ACHN (cell line): ENCODE measurements at places on chromosomes 5 and 9.

DNA sequence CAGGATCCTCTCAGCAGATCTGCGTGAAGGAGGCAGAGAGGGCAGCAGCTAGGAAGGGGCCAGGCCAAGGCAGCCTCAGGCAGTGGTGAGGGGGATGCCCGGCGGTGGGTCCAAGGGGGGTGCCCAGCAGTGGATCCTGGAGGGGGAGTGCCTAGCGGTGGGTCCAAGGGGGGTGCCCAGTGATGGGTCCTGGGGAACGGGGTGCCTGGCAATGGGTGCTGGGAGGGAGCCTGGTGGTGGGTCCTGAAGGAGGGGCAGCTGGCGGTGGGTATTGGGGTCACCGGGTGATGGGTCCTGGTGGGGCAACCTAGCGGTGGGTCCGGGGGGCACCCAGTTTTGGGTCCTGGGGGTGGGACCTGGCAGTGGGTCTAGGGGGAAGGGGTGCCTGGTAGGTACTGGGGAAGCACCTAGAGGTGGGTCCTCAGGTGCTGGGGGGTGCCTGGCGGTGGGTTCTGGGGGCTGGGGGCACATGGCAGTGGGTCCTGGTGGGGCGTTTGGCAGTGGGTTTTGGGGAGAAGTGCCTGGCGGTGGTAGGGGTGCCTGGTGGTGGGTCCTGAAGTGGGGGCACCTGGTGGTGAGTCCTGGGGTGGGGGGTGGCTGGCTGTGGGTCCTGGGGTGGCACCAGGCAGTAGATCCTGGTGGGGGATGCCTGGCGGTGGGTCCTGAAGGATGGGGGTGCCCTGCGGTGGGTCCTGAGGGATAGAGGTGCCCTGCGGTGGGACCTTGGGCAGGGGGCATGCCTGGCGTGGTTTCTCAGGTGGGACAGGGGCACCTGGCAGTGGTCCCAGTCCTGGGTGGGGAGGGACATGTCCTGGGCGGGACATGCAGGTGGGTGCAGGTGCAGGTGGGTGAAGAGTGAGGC lies 1.9 kb downstream of the LRRC14B start:
- no peak for DNase-seq

DNA sequence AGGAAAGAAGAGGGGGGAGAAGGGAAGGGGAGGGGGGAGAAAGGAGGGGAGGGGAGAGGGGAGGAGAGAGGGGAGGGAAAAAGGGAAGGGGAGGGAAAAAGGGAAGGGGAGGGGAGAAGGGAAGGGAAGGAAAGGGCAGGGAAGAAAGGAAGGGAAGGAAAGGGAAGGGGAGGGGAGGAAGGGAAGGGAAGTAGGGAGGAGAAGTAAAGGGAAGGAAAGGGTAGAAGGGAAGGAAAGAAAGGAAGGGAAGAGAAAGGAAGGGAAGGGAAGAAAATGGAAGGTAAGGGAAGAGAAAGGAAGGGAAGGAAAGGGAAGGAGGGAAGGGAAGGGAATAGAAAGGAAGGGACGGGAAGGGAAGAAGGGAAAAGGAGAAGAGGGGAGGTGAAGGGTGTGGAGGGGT lies 248.2 kb downstream of the EBF1 start:
- DNase-seq = no peak

- DNase-seq = no peak
Observed at GRCh38 chr5:68533051-68533450, 317.5 kb downstream of the PIK3R1 start.

- DNase-seq = no peak
Observed at GRCh38 chr5:56802205-56802604, 13.1 kb upstream of the MAP3K1 start.
